Activated CD4-positive, alpha-beta T cell treated with anti-CD3 and anti-CD28 coated beads, Interleukin-2, amount 50 U/mL, for 4 hours (primary cell): ENCODE measurements at places on chromosomes 5 and 9.
A peak's percentile ranks its signal among the peaks of the same experiment; 100 is the strongest.

DNA sequence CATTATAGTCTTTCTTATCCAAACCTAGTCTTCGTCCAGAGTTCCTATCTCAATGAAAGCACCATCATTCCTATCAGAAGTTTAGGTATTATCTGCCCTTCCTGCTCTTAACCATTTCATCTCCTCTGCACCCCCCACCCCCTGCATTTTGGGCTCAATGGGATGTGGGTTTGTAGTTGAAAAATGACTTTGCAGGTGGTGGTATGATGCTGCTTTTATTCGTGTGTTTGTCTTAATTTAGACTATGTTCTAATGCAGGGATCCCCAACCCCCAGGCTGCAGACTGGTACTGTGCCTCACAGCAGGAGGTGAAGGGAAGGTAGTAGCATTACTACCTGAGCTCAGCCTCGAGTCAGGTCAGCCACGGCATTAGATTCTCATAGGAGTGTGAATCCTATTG lies 49.4 kb upstream of the ZNF608 start:
- DNase-seq = no peak

- no peak for DNase-seq
Observed at GRCh38 chr9:22171691-22172090, 162.6 kb upstream of the CDKN2B start.

DNA sequence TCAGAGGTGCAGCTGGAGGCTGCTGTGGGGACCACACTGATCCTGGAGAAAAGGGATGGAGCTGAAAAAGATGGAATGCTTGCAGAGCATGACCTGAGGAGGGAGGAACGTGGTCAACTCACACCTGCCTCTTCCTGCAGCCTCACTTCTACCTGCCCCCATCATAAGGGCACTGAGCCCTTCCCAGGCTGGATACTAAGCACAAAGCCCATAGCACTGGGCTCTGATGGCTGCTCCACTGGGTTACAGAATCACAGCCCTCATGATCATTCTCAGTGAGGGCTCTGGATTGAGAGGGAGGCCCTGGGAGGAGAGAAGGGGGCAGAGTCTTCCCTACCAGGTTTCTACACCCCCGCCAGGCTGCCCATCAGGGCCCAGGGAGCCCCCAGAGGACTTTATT lies 5.9 kb upstream of the SLC6A7 start:
- DNase-seq = no peak

- DNase-seq = no peak
Observed at GRCh38 chr5:123119334-123119986, 30.4 kb downstream of the PRDM6 start.

DNA sequence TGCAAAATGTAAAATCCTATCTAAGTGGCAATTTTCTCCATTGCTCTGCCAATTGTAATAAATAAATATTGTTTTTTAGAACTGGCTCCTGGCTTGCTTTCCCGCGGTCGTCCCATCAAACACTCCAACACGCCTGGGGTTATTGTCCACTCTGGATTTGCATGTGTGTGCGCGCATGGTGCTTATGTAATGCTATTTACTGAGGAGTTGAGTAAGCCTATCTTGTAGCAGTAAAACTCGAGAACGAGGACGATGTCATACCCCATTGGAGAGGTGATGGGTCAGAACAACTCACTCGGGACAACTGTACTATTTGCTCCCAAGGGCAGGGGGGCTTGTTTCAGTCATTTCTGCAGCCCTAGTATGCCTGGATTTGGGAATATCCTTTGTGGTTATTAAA lies 220.9 kb downstream of the PAX5 start:
- no peak for DNase-seq

- DNase-seq = no peak
Observed at GRCh38 chr9:124239249-124240073, 18.3 kb upstream of the NEK6 start.

- DNase-seq = peak; percentile 63
Observed at GRCh38 chr5:172187118-172188032, 649 bp downstream of the STK10 start.

- DNase-seq = no peak
Observed at GRCh38 chr9:5976674-5977397, 38.6 kb downstream of the RANBP6 start.

DNA sequence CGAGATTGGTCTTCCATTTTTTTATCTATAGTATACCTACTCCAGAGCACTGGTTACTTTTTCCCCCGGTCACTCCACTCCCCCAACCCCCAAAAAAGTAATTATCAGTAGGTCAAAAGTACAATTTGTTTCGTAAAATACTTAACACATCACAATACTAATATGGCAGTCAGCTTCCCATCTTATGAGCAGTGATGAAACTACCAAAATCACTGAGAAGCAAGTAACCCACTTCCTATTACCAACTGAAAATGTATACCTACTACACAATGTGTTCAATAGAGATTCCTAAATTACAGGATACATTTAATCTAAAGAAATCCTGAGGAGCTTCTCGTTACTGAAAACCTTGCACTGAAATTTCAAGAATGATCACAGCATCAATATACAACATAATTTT lies 1.9 kb downstream of the CERT1 start:
- no peak for DNase-seq

- no peak for DNase-seq
Observed at GRCh38 chr5:148465381-148466235, 81.8 kb downstream of the FBXO38 start.

- DNase-seq = no peak
Observed at GRCh38 chr5:28380167-28380566, 1341.8 kb upstream of the CDH9 start.

DNA sequence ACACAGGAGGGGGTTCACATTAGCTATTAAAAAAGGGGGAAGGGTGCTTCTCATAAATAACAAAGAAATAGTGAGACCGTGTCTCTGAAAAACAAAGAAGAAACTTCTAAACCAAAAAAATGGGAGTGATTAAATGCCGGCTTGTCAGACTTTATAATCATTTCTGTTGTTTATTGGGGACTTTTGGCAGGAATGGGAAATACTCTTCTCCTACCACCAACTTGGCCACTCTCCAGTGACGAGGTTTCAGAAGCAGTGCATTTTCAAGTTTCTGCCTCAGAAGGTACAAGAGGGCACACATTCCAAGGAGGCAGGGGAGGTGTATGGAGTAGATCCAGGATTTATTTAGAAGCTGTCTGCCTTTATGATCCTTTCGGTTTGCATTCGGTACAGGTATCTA lies 46.2 kb downstream of the LIX1 start:
- DNase-seq = no peak

- no peak for DNase-seq
Observed at GRCh38 chr9:126756876-126757415, 47.9 kb upstream of the ZBTB43 start.

GRCh38 chr5:127331890-127332649 lies 41.5 kb downstream of the MEGF10 start:
- DNase-seq = no peak

DNA sequence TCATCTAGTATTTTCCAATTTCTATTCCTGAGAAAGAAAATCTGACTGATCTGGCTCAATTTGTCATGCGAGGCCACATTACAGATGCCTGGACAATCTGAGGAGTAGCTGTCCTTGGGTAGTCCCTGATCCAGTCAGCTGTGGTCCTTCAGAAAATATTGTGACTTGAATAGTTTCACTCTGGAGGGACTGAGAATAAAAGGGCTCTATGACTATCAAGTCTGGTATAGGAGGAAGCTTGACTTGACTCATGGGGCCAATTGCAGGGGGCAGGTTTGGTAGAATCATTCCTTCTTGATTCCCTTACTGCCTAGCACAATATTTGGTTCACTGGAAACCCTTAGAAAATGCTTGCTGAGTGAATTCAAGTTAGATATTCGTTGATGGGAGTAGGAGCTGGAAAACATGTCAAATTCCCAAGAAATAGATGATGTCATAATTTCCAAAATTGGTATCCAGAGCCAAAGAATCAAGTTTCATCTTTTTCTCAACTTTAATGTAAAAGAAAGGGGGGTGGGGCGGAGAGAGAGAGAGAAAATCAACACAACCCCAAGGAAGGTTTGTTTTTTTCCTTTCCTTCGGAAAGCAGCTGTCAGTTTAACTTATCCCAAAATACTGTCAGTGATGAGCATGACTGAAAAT lies 32.4 kb upstream of the STX17 start:
- DNase-seq = no peak

- DNase-seq = no peak
Observed at GRCh38 chr5:73250645-73251044, 77.7 kb downstream of the TMEM174 start.

DNA sequence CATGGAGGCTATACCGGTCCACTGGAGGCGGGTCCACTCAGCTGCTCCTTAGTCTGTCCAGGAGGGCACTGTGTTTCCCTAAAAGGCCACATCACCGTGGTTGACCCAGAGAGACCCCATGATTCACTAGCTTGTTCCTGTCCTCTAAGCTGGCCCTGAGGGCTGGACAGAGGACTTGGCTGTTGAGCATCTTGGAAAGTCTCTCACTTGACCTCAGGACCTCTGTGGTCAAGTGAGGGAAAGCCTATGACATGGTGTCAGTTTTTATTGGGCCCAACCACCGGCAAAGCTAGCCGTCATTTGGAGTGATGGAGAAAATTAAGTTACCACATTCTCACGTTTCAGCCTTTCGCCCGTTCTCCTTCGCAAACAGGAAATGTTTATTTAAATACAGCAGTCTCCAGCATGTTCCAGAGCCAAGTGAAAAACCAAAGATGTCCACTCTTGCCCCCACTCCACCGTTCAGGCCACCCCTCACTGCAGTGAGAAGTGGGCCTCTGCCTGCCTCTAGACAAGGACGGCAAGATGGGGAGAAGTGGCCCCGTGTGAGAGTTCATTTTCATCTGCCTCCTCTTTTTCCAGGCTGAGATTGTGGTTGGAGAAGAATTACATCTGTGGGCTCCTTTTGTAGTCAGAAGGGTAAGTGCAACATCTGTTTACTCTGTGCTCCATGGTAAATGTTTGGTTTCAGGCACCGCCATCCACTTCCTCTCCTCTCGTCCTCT lies 4.4 kb downstream of the SLIT3 start:
- DNase-seq = no peak

- peak; percentile 44 for DNase-seq
Observed at GRCh38 chr9:135602789-135603481, 36.4 kb downstream of the GLT6D1 start.

DNA sequence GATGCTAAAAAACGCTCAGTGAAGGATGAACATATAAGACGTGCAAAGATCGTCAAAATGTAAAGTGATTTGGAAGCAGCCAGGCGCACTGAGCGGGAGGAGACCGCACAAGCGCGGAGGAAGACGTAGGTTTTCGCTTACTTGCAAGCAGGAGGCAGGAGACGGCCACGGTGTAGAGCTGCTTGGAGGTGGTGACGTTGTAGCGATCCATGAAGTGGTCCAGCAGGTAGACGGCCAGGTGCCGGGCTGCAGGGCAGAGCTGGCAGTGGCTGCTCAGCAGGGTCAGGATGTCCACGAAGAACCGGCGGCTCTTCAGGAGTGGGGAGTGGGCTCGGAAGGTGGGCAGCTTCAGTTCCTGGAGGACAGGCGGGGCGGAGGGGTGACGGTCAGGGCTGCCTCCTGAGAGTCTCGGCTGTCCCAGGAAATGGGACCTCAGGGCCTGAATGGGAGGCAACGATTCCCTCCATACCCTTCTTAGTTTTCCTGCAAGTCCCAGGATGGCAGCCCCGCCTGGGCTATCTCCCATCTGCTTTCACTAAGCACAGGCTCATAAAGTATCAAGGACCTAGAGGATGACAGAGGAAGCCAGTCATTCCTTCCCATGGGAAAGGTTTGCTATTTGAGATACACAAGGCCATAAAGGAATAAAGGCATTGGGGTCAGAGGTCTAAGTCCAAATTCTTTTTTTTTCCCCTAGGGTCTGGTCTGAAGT lies 31.8 kb downstream of the CCNJL start:
- no peak for DNase-seq

DNA sequence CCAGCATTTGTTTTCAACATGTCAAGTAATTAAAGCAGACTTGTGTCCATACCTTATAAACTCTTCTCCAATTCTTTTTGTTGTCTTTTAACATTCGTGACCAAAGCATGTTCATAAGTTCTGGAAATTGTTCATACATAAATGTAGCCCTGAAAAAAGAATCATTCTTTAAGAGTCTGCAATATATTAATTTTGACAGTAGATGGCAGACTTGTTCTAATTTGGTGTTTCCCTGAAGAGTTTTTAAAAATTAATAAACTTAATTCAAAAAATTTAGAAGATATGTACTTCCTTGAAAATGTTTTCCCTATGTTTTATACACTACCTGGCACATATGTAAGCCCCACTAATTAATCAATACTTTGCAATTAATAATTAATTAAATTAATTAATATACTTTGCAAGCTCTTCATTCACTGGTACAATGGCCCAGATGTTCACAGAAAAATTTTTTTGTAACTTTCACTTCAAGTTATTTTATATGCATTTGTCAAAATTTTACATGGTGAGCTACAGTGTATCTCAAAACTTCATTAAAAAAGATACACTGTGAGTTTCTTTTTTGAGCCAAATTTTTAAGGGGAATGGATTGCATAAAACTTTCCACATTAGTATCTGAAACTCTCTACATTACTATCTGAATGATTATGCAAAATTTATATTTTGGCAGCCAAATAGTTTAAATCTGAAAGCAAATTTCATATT lies 42.1 kb downstream of the CLINT1 start:
- no peak for DNase-seq

DNA sequence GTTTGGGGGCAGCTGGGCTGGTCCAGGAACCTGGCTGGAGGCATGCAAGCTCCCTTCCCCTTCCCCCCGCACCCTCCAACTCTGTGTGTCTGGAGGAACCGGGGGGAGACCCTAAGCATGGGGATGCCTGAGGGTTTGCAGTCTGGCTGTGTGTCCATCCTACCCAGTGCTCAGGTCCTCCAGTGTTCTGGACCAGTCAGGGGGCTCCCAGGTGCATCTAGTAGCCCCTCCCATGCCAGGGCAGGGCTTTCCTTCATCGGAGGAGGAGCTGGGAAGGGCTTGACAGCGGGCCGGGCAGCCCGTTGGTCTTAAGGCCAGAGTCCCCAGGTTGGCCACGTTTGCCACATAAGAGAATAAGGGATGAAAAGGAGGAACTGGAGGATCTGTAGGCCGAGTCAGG lies 62.6 kb upstream of the IGFBPL1 start:
- no peak for DNase-seq

DNA sequence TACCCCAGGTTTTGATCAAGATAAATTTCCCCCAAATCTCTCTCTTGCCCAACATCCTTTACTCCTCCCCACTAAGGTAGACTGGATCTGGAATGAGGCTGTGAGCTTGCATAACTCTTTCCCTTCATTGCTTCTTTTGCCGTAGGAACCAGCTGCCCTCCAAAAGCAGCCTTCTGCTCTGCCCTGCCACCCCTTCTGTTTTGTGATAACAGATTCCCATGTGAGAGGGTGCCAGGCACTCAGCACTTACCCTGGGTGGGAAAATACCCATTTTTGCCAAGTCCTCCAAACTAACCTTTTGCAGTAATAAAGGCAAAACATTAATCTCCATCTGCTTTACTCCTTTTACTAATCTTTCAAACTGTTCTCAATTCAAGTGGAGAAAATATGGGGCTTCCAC lies 182.6 kb downstream of the ASTN2 start:
- no peak for DNase-seq
